ENCODE measurements at places on chromosomes 12 and 14. TPM values are rescaled to one million over a fixed set of nuclear protein-coding genes. Genes with fewer than 3 reads are reported as not detected.

Gene TBX3
- total RNA-seq: 16.5 TPM

Gene ACOT6
- not detected for total RNA-seq

Gene PHLDA1
- 45.7 TPM for total RNA-seq

Gene SLC7A8
- 33.4 TPM for total RNA-seq

DNA sequence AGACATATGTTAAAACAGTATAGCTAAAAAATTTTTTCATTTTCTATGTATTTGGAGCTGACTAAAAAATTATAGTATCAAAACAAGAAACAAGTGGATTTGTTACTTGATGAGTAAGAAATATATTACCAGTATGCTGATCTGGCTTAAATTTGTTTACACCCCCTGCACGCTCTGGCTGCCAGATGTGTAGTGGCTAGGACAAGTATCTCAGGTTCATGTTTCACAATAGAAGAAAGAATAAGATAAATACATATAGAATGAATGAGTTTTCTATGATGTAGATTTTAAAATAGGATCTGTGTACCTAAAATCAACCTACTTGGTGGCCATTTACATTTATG, 13.1 kb downstream of the NAA30 start:
- no peak for DNase-seq

- no peak for DNase-seq
Measured at GRCh38 chr12:8829125-8829518, 6.7 kb downstream of the A2ML1 start.

DNA sequence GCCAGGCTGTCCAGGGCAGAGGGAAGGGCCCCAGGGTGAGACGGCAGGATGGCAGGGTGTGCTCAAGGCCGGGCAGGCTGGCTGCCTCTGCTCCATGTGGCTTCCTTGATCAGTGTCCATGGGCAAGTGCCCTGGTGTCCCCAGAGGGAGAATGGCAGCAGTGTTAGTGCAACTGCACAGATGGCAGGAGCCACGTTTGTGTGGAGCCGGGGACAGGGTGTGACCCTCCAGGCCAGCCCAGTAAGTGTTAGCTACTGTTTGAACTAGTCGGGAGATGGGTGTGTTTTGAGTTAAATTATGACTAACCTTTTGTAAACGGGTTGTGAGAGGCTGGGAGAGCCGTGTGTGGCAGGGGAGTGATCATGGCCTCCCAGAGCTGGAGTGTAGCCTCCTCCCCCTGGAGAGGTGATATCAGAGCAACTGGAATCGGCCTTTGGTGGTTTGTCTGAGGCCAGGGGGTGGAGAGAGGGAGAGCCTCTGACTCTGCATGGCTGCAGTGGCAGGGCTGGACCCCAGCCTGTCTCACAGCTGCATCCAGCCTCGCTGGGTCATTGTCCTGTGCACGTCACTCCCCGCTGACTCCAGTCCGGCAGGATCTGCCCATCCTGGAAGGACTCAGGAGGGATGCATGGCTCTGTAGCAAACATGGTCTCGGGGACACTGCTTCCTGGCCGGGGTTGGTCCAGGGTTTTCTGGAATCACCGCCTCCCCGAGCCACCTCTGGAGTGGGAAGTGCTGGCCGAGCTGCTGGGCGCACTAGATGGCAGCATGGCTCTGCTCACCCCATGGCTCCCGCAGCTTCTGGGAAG, 27.8 kb downstream of the AACS start:
- no peak for DNase-seq

DNA sequence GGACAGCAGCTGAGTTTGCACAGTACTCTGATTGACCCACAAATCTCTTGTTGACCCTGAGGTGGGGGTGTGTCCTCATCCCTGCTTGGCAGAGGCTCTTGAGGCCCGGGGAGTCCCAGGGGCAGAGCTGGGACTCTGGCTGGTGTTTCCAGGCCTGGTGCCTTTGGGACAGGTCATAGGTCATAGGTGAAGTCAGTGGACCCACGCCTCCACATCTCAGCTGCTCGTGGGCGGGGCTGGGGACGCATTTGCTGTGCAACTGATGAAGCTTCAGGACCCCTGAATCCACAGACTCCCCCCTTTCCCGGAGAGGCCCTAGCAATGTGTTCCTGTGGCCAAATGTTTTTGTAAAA, 408 bp upstream of the CACNA2D4 start:
- no peak for DNase-seq

Gene CNPY2
- total RNA-seq: 87.9 TPM

GRCh38 chr14:101865288-101865687, 99.1 kb upstream of the DYNC1H1 start:
- DNase-seq: no peak

Gene CAPS2
- 6.4 TPM for total RNA-seq

- DNase-seq: no peak
Measured at GRCh38 chr12:96354844-96355534, 45.2 kb downstream of the CDK17 start.

- no peak for DNase-seq
Measured at GRCh38 chr14:74793506-74794155, 30.5 kb downstream of the YLPM1 start.

GRCh38 chr12:54890339-54890738, 36.0 kb downstream of the MUCL1 start:
- DNase-seq: no peak

GRCh38 chr12:15629108-15629507, 160.1 kb downstream of the EPS8 start:
- no peak for DNase-seq

Gene NPFF
- total RNA-seq: not detected

DNA sequence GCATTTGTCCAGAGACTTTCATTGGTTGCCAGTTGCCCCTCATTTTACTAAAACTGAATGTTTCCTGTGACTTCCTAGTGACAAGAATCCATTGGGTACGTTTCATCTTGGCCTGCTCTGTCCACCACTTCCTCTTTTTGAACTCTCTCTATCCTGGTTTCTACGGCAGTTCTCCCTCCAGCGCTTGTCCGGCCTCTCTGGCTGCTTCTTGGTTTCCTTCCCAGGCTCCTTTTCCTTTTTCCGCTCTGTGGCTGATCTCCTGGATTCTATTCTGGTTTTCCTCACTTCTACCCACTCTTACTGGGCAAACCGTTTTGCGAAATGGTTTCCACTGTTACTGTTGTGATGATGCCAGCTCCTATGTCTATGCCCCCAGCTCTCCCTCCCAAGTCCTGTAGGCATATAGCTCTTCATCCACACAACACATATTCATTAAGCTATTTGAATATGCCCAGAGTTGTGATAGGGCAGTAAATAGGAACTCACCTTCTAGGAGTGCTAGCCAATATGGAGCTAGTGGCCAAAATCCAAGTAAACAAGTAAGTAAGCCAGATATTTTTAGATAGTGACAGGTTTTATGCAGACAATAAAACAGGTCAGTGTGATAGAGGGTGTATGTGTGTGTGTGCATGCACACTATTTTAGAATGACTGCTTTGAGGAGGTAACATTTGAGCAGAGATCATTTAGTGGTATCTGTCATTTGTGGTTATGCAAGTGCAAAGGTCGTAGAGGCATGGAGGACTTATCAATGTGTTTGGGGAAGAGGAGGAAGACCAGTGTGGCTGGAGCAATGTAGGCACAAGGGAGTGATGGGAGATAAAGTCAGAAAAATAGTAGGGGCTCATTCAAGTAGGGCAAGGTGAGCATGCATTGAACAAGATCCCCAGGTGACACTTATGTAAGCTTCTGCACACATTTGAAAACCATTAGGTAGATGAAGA, 27.9 kb upstream of the CTDSP2 start:
- no peak for DNase-seq

DNA sequence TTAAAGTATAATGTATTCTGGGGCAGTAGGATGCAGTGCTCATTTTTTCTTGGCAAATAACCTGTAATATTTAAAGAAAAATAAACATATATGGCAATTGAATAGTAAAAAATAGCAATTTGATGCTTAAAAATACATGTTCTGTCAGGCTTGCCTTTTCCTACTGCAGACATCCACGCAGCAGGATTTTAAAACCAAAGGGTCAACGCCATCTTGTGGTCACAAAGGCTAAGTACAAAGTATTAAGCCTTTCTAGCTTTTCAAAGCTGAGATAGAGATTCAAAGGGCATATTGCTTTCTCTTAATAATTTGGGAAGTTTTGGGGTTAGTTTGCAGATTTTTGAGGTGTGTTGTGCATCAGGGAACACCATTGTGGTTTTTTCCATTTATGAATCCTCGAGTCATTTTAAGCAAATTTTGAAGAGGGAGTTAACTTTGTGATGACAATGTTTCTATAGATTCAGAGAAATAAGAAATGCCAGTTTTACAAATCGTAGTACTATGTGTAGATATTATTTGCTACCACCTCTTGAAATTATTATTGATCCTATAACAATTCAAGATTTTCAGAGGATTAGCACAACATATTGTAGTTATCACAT, 4.7 kb upstream of the CCER1 start:
- no peak for DNase-seq

Gene PEBP1
- total RNA-seq: 216 TPM

Gene MIP
- total RNA-seq: not detected

Gene TCL1B
- total RNA-seq: not detected

DNA sequence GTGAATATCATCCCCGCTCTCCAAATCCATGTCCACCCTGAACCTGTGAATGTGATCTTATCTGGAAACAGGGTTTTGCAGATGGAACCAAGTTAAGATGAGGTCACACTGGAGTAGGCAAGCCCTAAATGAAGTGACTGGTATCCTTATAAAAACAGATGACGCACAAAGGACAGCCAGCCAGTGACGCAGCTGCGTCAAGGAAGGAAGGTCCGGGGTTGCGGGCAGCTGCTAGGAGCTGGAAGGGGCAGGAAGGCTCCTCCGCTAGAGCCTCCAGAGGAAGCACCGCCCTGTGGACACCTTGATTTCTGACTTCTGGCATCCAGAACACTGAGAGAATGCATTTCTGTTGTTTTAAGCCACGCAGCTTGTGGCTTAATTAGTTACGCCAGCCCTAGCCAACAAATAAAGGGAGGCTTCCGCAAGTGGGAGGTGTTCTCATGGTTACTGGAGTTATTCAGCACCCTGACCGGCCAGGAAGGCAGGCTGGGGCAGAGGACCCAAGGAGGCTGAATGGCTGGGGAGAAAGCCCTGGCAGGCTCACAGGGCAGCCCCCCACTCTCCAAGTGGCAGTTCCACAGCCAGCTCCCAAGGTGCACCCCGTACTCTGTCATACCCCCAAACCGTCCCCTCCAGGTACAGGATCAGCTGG, 127.6 kb upstream of the NCOR2 start:
- DNase-seq: no peak

DNA sequence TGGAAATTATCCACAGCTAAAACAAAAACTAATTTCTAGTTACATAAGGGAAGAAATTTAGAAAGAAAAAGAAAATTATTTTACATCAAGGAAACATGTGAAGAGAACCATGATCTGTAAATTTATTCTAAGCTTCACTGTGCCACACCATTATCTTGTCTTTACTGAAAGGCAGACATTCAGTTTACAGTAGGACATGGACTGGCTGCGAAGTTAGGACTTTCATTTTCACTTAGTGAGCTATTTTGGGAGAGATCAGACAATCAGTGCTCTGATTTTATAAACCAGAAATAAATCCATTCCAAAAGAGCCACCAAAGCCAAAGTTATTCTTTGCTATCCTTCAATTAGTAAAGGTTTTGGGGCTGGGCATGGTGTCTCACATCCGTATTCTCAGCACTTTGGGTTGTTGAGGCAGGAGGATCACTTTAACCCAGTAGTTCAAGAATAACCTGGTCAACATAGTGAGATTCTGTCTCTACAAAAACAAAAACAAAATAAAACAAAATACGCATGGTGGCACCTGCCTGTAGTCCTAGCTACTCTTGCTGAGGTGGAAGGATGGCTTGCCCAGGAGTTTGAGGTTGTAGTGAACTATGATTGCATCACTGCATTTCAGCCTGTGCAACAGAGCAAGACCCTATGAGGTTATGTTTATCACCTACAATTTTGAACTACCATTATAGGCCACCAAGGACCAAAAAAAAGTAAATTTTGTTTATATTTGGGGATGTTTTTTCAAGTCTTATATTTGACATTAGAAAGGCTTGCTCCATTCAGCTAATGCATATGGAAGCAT, 1084.8 kb upstream of the ATXN7L3B start:
- no peak for DNase-seq

DNA sequence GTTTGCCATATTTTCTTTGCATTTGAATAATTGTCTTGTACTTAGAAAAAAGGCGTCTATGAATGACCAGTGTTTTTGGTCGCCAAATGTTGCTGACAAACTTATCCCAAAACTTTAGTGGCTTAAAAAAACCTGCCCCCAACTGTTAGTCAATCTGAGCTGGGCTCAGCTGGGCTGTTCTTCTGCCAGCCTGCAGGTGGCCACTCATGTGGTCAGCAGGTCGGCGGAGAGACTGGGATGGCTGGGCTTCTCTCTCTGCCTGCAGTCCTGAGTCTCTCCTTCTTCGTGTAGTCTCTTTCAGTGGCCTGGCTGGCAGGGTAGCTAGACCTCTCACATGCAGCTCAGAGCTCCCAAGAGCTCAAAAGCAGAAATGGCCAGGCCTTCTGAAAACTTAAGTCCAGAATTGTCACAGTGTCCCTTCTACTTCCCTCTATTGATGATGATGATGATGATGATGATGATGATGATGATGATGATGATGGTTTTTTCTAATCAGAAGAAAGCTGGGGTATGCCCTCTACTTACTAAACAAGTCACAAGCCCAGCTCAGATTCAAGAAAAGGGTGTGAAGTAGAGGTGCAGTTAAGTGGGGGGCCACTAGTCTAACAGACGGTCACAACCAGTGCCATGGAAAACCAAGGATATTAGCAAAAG, 87.9 kb downstream of the PTPN11 start:
- no peak for DNase-seq

Gene POTEG
- total RNA-seq: not detected

Gene SYT1
- total RNA-seq: 0.87 TPM

GRCh38 chr14:105861985-105862465, 335.6 kb downstream of the TMEM121 start:
- DNase-seq: no peak

Gene ACADS
- total RNA-seq: 66.9 TPM

DNA sequence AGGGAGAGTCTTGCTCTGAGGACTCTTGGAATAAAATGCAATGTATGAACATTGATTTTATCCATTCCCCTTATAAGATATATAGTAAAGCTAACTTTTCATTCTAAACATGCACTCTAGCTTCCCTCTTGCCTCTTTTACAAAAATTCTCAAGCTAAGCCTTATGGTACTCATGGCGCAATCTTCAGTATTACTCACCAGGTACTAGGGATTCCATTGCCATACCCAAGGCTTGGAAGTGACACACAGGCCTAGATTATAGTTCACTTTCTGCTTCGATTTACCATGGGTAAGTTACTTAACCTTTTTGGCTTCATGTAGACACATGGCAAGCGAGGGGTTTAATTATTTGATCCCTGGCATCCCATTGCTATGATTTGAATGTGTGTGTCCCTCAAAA, 331.5 kb downstream of the LRIG3 start:
- no peak for DNase-seq

Gene PSMB11
- not detected for total RNA-seq

- no peak for DNase-seq
Measured at GRCh38 chr12:105281694-105282049, 45.7 kb upstream of the APPL2 start.
